Astrocyte (in vitro differentiated cells and primary cell): ENCODE measurements at places on chromosomes 11 and 22.
A peak's percentile ranks its signal among the peaks of the same experiment; 100 is the strongest.

DNA sequence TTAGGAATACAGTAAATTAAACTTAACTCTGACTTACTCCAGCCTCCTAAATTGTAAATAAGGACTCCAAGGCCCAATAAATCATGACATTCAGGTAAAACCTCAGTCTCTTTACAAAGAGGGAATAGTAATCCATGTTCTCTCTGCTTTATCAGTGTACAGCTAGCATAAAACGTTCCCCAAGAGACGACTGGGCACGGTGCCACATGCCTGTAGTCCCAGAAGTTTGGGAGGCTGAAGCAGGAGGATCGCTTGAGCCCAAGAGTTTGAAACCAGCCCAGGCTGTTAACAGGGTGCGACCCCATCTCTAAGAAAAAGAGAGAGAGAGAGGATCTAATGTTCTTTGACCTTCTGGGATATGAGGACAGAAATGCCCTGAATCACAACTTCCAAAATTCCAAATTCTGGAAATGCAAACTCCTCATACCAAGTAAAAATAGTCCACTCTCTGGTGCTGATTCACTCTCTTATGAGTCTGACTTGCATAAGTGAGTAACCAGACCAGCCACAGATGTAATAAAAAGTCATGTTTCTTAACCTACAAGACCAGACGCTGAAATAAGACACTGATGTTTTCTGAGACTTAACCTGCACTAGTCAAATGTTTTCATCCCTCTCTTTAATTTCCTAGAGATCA, 25.5 kb downstream of the NNMT start:
- peak; percentile 92 for DNase-seq

- DNase-seq, result no peak
These were observed 22.4 kb upstream of the THY1 start for GRCh38 chr11:119445379-119445778.

DNA sequence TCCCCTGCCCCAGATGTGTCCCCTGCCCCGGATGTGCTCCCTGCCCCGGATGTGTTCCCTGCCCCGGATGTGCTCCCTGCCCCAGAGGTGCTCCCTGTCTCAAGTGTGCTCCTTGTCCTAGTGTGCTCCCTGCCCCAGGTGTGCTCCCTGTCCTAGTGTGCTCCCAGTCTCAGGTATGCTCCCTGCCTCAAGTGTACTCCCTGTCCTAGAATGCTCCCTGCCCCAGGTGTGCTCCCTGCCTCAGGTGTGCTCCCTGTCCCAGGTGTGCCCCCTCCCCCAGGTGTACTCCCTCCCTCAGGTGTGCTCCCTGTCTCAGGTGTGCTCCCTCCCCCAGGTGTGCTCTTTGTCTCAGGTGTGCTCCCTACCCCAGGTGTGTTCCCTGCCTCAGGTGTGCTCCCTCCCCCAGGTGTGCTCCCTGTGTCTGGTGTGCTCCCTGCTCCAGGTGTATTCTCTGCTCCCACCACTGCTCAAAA, 48.7 kb upstream of the RASD2 start:
- no peak for DNase-seq

DNA sequence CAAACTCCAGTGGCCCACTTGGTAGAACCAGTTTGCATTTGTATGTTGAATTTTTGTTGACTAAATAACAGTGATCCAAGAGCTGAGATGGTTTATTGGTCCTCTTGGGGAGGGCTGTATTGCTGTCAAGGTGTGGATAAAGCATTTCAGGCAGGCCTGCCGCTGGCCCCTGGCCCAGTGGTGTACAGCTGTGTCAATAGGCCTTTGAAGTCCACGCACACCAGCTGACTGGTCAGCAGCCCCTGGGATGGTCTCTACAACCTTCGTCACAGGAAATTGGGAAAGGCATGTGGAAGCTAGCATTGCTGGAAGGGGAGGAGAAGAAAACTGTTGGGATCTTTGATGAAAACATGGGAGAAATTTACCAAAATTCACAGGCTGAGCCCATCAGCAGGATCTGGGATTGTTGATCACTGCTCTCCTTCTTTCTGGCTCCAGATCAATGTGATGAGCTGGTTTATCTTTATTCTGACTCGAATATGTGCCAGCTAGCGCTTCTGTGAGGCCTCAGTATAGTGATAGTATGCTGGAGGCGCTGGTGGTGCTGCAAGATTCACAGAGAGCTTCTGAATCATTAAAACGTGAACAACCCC, 12.5 kb upstream of the E2F8 start:
- DNase-seq, result no peak

DNA sequence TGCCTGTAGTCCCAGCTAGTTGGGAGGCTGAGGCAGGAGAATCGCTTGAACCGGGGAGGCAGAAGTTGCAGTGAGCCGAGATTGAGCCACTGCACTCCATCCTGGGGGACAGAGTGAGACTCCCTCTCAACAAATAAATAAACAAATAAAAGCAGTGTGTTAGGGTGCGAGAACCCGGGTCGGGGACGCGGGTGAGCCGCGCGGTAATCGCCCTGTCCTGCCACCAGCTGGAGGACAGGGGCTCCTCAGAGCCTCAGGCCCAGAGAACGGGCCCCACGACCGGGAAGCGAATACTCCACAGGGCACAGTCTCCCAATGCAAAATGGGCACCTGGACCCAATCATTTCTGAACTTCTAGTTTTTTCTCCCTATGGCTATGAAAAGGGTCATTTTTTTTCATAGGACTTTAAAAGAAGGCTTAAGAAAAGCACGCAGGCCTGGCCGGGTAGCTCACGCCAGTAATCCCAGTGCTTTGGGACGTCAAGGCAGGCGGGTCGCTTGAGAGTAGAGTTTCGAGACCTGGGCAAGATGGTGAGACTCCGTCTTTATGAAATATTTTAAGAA, 744 bp upstream of the MCM5 start:
- no peak for DNase-seq

DNA sequence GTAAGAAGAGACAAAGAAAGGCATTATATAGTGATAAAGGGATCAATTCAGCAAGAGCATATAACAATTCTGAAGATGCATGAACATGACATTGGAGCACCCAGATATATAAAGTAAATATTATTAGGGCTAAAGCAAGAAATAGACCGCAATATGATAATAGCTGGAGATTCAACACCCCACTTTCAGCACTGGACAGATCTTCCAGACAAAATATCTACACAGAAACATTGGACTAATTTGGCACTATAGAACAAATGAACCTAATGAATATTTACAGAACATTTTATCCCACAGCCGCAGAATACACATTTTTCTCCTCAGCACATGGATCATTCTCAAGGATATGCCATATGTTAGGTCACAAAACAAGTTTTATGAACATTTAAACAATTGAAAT, 633.1 kb downstream of the JRKL start:
- DNase-seq, result no peak

DNA sequence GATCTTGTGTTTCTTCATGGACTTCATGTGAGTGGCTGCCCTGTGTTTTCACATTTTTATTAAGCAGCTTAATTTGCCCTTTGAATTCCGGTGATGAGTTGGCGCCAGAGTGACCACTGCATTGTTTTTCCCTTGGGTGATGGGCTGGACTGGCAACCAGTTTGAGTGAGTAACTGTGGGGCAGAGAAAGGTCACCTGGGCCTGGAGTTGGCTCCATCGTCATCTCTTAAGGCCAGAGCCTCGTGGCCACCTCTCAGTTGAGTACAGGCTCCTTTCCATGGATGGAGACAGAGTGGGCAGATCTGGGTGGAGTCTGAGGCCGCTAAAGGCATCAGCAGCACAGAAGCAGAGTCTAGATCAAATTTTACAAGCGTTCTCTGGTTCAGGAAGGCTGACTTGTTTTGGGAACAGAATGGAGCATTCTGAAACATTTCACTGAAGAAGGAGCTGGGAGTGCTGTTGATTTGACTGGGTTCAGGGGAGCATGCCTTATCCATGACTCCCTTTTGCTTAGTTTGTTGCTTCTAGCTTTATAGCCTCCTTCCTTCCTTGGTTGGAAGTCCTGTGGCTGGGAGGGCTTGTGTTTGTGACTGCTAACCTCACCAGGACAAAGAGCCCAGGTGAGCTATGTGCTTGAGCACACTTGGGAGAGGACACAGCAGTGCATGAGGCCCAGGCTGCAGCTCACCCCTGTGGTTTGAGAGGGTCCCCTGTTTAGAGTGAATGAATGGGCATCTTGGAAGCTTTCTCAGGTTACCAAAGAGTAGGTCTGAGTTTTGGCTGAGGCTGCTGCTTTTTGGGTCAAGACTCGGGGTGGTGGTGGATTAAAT, 7.8 kb downstream of the BCR start:
- peak; percentile 41 for DNase-seq

DNA sequence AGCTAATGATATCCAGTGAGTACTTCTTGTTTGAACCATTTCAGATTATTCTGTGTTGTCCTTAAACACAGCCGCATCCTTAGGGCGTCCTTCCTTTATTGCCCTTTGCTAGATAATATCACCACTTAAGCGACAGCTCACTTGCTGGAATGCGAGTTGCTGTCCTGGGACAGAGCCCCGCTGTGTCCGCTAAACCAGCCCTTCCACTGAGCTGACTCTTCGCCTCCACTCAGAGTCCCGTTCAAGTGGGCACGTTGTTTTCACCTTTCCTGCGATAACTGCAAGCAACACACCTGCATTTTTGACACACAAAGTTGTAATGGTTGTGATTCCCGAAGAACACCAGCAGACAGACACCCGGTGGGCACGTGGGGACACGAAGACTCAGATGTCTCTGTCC, 140.0 kb downstream of the TBC1D22A start:
- no peak for DNase-seq

- peak; percentile 58 for DNase-seq
These were observed 228.2 kb upstream of the ZC3H12C start for GRCh38 chr11:109864834-109865547.

- DNase-seq, result no peak
These were observed 126.8 kb downstream of the LARGE1 start for GRCh38 chr22:33793475-33793874.

- peak; percentile 25 for DNase-seq
These were observed 16.2 kb downstream of the WNT7B start for GRCh38 chr22:45960477-45961386.

DNA sequence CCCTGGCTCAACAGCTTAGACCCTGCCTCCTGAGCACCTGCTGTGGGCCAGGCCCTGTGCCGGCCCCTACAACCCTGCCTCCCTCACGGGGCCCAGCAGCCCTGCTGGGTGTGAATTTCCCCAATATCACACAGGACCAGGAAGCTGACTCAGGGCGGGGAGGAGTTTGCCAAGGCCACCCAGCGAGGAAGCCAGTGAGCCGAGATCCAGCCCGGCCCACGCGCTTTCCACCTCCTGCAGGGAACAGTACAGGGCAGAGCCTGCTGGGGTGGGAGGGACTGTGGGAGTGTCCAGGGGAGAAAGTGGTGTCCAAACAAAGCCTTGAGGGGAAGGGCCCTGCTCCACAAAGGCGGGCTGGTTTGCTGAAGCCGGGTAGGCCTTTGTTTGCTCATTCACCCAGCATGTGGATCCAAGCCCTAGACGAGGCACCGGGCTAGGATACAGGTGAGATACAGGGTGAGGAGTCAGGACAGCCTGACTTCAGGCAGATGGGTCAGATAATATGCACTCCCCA, 26.8 kb downstream of the RPL3 start:
- peak; percentile 93 for DNase-seq

GRCh38 chr11:99920956-99921355, 766.1 kb upstream of the ARHGAP42 start:
- no peak for DNase-seq

DNA sequence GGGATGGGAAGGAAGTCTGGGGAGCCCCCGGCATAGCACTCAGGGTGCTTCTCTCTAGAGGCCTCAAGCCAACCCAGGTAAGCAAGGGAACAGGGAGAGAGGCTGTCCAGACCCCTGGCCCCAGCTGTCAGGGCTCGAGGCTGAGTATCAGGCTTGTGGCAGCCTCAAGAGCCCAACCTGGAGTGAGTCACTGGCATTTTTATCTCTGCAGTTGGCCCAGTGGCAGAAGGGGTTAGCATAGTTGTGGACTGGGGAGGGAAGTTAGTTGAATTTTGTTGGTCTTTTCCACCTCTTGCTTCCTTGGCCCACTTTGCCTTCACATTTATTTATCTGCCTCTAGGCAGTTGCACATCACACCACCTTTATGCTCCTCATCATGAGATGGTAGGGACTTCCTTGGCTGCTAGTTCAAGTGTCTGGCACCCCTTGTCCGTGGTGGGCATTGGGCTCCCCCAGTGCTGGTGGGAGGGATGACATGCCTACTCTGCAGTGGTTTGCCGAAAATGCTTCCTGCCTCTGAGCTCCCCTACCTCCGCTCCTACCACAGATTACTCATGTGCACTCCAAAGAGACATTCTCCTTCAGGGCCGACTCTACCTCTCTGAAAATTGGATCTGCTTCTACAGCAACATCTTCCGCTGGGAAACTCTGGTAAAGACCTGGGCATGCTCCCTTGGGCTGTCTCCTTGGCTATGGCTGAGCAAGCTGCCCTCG, 60.1 kb downstream of the SCN3B start:
- DNase-seq, result peak; percentile 14

DNA sequence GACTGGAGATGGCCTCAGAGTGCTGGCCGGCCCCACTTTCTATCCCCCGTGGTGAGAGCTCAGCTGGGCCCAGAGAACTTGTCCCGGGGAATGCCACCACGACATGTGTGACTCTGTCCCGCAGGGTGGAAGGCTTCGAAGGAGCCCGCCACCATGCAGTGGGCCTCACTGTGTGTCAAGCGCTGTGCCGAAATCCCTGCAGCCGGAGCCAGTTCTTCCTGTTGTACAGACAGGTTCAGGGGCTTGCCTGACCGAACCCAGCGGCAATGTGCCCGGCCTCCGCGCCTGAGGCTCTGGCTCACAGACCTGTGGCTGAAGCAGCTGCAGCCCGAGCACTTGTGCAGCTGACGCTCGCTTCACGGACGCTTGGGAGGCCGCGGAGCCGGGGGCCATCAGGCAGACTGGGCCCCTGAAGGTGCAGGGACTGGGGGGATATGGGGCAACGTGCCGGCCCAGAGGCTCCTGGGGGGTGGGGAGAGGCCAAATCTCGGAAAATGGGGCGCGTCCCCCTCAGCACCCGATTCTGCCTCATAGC, 650 bp downstream of the PPM1F start:
- DNase-seq, result peak; percentile 42

- no peak for DNase-seq
These were observed 597.1 kb downstream of the BUD13 start for GRCh38 chr11:116175707-116176106.

DNA sequence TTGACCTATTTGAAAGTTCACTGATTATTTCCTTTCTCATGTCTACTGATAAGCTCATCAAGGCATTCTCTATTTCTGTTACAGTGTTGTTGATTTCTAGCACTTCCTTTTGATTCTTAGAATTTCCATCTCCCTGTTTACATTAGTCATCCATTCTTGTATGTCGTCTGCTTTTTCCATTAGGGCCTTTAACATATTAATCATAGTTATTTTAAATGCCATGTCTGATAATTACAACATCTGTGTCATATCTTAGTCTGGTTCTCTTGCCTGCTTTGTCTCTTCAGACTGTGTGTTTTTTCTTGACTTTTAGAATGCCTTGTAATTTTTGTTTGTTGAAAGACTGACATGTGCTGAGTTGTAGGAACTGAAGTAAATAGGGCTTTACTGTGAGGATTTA, 602.1 kb downstream of the SOX6 start:
- DNase-seq, result no peak

GRCh38 chr11:61793083-61793828, 545 bp downstream of the FEN1 start:
- DNase-seq, result no peak

GRCh38 chr11:19458231-19458630, 217.5 kb upstream of the E2F8 start:
- DNase-seq, result no peak
